Activated T-cell treated with anti-CD3 and anti-CD28 coated beads for 1 hour (primary cell): ENCODE measurements at places on chromosomes 5 and 9.

- no peak for DNase-seq
These were observed 265.4 kb downstream of the DTWD2 start for GRCh38 chr5:118723021-118723338.

DNA sequence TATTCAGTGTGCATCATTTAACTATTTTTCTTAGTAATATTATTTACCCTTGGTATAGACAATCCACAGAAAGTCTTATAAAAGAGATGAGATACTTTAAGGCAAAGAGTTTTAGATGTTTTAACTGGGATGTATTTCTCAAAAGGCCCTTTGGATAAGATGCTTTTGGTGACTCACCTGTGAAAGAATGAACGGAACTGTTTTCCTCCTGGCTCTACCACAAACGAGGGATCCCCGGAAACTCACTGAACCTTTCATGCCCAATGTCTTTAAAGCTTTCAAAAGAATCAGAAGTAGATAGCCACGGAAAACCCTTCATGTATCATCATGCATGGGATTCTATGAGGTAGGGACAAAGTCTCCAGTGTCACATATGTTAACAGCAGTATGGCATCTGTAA is 1.6 kb downstream of the ZNF782 start:
- DNase-seq: no peak

DNA sequence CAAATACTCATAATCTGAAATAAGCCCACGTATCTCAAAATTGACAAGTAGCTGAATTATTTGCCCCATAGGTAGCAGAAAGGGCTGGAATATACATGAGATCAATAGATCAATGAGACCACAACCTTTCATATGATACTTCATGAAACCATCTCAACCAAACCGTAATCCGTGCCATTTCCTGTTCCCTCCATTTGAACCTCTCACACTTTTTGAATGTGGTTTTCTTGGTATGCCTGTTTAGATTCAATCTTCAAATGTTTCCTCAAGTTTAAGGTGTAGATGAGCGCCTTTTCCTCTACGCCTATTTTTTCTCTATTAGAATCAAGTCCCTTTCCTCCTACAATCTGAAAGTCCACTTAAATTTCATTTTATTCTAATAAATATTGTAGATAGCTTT is 805.5 kb downstream of the EFNA5 start:
- DNase-seq: no peak

GRCh38 chr9:95316794-95317118 is 753 bp downstream of the FANCC start:
- DNase-seq: no peak

GRCh38 chr5:111704452-111705085 is 52.4 kb downstream of the NREP start:
- DNase-seq: no peak

DNA sequence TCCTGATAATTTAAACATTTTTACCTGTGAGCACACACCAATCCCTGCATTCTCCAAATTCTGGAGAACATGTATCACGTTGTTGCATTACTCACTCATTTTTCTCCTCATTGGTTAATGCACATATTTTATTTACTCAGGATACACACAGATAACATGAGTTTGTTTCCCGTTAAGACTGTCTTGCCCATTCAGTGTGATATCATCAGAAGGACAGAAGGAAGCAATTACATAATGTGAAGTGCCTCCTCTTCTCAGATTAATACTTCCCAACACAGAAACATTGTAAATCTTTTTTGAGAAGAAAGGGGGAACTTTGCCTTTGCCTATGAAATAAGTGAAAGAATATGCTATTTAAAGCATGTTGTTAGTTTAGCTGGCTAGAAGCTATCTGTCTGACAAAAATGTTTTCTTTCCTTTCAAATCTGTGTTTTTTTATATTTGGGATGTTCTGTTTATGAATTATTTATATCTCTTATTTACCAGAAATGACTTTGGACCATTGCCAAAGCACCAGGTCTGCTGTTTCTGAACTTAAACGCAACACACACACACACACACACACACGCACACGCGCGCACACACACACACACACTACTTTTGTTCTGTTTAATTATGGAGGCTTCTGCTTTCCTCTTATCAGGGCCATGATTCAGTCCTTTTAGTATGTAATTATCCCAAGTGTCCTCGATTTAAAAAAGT is 186.5 kb downstream of the CHSY3 start:
- no peak for DNase-seq

GRCh38 chr5:118224546-118224945 is 763.8 kb downstream of the DTWD2 start:
- DNase-seq: no peak

DNA sequence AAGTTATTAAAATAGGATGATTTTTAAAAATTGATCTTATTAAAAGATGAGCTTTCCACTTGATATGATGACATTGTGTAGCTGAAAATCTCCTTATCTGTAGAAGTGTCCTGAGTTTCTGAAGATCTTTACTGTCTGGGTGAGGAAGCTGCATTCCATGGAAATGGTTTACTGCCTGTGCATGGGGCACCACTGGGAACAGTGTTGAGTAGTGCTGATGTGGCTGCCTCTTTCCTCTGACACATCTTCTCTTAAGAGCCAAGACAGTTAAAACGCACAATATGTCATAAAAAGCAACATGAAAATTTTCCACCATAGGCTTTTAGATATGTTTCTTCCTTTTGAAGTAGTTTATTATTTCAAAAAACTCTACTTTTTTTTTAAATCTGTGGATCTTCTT is 24.6 kb downstream of the SECISBP2 start:
- DNase-seq: no peak

- DNase-seq: no peak
These were observed 997.5 kb upstream of the CTNND2 start for GRCh38 chr5:12901696-12902095.

- no peak for DNase-seq
These were observed 241.2 kb upstream of the TNC start for GRCh38 chr9:115359017-115359780.

DNA sequence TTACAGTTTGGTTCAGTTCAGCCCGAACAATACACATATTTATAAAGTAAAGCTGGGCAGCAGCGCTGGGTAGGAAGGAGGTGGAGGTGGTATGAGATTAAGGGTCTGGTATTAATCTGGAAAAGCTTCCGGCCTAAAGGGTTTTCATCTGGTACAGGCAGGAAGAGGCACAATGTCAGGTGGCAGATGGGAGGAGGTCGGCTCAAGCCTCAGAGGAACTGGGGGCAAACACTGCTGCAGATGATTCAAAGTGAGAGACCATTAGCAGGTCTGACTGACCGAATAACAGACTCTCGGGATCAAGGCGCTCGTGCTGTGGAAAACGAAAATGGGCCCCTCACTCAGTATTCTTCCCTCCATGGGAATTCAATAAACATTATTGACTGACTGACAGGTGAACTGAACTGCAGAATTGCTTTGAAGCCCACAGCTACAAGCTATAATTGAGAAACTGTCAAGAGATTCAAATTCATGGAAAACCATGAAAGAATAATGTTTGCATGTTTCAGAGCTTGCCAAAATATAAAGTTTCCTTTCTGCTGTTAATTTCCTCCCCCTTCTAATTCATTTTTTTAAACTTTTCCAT is 75.3 kb downstream of the TMEM167A start:
- no peak for DNase-seq

DNA sequence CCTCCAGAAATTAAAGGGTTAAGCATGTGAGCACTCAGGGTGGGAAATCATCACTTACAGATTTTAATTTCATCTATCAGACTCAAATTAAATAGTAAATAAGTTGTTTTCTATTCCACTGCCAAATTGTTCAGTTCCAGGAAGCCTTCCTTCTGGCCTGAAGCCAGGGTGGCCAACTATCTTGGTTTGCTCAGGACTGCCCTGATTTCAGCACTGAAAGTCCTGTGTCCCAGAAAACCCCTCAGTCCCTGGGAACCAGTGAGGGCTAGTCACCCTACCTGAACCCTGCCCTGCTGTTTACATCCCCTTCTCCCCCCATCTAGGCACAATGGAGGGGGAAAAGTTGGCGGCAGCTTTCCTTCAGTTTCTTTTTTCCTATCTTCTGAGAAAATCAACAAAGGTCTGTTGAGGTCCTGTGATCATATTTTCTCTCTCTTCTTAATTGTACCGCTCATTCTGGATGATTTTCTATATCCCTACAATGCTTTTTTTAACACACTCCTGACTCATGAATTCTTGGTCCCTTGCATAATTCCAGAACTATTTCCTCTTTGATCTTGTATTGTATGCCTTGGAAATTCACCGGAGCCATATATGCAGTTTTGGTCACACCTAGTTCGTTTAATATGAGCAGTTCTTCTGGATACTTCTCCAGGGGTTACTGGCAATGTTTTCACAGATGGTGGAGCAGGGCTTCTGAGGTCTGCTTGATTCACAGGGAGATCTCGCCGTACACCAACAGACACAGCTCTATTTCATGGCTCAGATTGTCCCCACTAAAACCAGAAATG is 103.8 kb downstream of the MAP1B start:
- DNase-seq: no peak

GRCh38 chr5:41223962-41224361 is 10.6 kb upstream of the C6 start:
- no peak for DNase-seq

- DNase-seq: no peak
These were observed 16.1 kb downstream of the C9orf50 start for GRCh38 chr9:129604766-129605163.

DNA sequence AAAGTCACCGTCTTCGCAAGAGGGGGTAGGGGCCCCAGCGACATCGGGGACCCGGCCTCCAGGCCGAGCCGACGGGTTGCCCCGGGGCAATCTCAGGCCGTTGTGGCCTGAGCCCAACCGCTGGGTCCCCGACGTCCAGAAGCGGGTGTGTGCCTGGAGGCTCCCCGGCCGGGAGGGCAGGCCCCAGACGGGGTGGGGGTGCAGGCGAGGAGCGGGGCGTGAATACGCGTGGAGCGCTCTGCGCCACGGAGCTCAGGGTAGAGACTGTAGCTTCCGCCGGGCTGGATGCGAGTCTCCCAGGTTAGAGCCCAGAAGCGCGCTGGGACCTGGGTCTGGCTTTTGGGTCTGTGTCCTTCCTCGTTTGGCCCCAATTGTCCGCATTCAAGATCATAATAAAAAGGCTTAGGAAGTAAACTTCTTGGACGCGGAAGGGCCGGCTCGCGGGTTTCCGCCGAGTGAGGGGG is 3.5 kb downstream of the BARX1 start:
- no peak for DNase-seq

GRCh38 chr5:58852566-58852965 is 269.7 kb downstream of the RAB3C start:
- DNase-seq: no peak

- DNase-seq: no peak
These were observed 6.8 kb downstream of the ZDHHC11B start for GRCh38 chr5:777756-778161.

- no peak for DNase-seq
These were observed 4.4 kb upstream of the DCTN4 start for GRCh38 chr5:150763023-150763769.

DNA sequence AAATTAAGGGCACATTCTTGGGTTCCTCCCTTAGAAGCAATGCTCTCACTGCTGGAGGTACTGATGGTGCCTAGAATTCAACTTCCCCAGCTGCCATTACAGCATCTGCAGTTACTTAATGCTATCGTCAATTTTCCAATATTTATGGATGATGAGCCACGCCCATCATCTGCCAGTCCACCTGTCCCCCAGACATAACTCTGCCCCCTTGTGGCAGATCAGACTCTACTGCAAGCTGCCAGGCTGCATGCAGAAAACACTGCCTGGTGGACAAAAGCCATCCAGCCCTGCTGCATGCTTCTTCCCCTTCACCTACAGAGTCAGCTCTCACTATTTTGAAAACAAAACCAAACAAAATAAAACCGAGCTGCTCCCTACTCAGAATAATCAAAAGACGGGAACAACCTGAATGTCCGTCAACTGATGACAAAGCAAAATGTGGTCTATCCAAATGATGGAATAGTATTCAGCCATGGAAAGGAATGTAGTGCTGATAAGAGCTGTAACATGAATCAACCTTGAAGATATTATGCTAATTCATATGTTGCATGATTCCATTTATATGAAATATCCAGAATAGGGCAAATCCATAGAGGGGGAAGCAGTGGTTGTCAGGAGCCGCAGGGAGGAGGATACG is 66.4 kb downstream of the RETREG1 start:
- no peak for DNase-seq

DNA sequence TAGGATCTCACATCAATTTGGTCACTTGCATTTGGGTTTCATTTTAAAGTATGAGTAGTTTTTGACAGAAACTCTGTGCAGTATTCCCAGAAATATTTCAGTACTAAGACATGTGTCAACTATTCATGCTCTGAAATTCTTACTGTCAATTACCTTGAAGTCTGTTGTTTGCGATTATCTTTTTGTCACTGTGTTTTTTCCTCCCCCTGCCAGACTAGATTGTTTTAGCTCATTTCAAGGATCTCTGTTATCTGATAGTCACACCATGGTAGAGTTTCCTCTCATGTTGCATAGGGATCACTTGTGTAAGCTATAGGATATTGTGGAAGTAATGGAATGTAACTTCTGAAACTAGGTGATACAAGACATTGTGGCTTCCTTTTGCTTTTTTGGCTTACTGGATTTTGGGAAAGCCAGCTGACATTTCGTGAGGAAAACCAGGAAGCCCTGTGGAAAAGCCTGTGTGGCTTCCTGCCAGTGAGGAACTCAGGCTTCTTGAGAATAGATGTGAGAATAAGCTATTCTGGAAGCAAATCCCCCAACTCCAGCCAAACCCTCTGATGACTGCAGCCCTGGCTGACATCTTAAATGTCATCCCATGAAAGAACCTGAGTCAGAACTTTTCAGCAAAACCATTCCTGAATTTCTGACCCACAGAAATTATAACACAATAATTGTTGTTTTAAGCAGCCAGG is 122.2 kb downstream of the FGF10 start:
- no peak for DNase-seq

DNA sequence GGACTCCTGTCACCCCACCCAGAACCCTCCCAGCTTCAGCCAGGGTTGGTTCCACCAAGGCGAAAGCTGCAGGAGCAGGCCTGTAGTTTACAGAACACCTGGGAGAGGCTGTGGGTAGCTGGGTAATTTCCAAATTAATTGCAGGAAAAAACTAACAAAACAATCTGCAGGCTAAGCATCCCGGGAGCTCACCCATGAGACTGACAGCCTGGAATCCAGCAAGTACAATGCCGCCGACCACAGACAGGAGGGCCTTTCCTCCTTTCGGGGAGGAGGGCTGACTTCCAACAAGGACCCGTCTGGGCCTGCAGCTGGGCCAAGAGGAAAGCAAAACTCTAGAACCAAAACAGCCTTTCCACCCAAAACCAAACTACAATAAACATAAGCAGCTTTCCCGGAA is 10.3 kb downstream of the FOXE1 start:
- no peak for DNase-seq
